ENCODE measurements at places on chromosomes 4 and X.

GRCh38 chr4:151117371-151117962 is 18.0 kb downstream of the RPS3A start:
- no peak for DNase-seq

DNA sequence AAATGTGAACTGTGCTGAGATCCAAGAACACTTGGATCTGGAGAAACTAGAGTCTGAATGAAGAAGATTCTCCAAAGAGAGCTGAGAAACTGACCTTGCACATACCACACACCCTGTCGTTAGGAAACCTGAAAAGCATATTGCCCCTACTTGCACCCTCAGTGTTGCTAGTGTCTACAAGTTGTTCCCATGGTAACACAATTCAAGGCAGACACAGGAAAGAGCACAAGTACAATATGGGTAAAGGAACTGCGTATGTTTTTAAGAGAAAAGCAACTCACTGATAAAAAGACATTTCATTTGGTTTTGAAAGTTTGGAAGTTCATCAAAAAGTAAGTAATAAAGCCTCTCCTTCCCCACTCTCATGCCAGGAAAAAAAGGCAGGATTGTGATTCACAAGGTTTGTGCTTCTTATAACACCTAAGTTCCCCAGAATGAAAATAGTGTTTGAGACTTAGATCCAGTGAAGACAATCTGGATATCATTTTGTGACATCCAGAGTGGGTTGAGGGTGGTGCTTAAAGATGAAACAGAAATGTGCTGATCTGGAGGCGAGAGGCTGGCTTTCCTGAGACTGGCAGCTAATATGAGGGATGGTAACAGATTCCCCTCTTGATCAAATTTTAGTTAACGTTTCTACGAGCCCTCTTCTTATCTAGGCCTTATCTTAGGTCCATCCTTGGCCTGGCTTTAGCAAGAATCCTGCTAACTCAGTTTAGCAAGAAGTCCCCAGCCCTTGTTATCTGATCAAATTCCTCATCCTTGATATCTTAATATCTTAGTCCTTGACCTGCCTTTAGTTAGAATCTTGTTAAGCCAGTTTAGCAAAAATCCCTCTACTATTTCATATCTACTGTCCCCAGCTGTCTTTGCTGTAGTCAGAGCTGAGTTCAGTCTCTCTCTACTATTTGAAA is 42.3 kb downstream of the NIPAL1 start:
- no peak for DNase-seq

- no peak for DNase-seq
Observed at GRCh38 chr4:26345565-26345938, 24.7 kb downstream of the RBPJ start.

DNA sequence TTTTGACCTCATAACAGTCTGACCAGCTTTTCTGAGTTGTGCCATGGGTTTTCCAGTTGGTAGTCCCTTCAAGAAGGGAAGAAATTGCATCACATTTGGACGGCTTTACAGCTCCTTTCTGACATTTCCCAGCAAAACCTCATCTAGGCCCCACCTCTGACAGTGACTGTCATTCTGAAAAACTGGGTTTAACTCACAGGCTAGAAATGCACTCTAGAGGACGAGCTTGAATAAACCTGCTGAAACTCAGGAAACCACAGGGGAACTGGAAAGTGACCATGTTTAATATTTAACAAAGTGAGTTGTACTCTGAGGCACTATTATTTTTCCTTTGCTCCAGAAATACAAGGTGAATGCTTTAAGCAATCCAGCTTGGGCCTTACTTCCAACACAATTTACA is 434.3 kb upstream of the RASGEF1B start:
- DNase-seq: no peak

DNA sequence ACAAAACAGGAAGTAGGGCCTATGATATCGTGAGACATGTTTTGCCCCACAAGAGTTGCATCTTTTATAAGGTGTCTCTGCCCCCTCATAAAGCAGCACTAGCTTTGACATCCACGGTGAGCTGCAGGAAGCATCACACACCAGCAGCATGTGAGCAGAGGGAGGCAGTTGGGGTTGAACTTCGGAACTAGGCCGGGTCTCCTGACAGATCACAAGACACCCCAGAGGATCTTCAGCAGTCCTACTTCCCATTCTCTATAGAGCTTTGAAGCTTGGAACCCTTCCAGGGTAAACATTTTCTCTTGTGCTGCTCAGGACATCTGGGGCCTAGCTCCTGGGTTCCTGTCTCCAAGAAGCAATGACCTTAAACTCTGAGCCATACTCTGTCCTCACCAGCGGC is 27.5 kb downstream of the YY2 start:
- no peak for DNase-seq

- no peak for DNase-seq
Observed at GRCh38 chr4:184960505-184960971, 57.8 kb upstream of the HELT start.

DNA sequence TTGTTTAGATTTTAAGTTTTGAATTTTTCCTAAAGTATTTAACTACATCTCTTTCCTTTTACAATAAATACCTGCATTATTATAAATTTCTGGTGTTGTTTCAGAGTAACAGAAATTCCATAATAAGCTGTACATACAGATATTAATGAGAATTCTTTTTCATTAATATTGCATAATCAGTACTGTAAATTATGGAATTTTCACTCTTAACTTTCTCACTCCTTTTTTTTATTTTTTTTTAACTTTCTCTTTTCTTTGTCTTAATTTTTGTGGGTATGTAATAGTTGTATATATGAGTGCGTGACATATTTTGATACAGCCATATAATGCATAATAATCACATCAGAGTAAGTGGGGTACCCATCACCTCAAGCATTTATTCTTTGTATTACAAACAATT is 110.5 kb downstream of the KLHL8 start:
- DNase-seq: no peak

GRCh38 chr4:174709526-174709925 is 119.5 kb downstream of the GLRA3 start:
- no peak for DNase-seq

- DNase-seq: no peak
Observed at GRCh38 chr4:67576538-67576937, 18.0 kb downstream of the STAP1 start.

GRCh38 chrX:154380153-154380552 is 1.1 kb downstream of the EMD start:
- DNase-seq: no peak

All from activated T-helper 1 cell treated with Interleukin-2 at 50 U/mL for 16 hours (primary cell).